ENCODE measurements at places on chromosomes 6 and 20. TPM values are rescaled to one million over a fixed set of nuclear protein-coding genes. Genes with fewer than 3 reads are reported as not detected.

DNA sequence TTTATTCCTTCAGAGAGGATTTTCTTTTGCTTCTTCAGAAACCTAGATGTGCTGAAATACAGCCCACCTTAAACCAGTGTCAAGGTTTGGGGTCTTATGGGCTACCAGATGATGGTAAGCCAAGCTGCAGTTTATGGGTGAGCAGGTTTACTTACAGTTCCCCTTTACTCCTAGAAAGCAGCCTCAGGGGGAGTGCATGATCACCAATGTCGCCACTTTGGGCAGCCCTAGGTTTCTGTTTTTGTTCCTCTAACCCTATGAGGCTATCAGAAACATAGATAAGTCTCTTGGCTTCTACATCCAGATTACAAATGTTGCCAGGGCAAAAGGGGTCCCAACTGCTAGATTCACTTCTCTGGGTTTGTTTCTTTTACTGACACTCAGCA, 67.2 kb downstream of the TRIM27 start:
- H3K4me3 ChIP-seq = no peak overlapping the region
- no peaks in the 10 kb centered on the region for H3K4me1 ChIP-seq
- H3K27ac ChIP-seq = no peak overlapping the region
- no peaks in the 10 kb centered on the region for H3K36me3 ChIP-seq
- H3K27me3 ChIP-seq = no peaks in the 10 kb centered on the region
- no peak for DNase-seq

The SSTR4 gene
- total RNA-seq = not detected

GRCh38 chr6:37491830-37492208, 7.9 kb downstream of the CCDC167 start:
- no peaks in the 10 kb centered on the region for H3K36me3 ChIP-seq
- H3K4me3 ChIP-seq = no peak overlapping the region
- H3K27me3 ChIP-seq = no peaks in the 10 kb centered on the region
- no peak for DNase-seq
- H3K27ac ChIP-seq = no peak overlapping the region
- H3K4me1 ChIP-seq = no peaks in the 10 kb centered on the region

DNA sequence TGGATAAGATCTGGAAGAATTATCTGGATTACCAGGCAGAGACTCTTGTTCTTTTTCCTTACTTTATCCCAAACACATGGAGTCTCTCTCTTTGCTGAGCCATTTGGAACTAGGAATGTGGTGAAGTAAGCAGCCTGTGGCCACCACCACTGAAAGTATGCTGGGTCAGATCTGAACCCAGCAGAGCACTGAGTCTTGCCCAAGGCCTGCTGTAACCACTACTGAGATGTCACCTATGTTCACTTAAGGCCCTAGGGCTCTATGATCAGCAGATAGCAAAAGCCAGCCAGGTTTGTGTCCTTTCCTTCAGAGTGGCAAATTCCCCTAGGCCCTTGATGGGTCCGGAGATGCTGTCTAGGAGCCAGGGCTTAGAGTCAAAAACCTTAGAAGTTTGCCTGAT, 103.3 kb upstream of the PLN start:
- H3K4me3 ChIP-seq = no peak overlapping the region
- no peak for DNase-seq
- no peaks in the 10 kb centered on the region for H3K27me3 ChIP-seq
- no peaks in the 10 kb centered on the region for H3K36me3 ChIP-seq

DNA sequence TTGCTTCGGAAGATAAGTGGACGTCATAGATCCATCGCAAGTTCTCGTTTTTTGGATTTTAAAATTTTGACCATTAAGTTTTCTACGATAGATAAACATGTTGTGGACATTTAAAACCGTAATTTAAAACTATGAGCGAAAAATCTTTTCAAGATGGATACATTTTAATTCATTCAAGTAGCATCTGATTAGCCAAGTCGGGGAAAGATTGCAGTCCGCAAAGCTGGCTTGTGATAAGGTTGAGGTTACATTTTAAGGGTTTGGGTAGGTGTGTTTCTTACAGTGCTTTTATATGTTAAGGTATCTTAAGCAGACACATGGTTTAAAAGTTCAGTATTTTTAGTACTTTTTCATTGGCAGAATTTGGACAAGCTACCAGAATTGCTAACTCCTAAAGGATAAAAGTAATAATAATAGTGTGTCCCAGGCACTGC, 1.2 kb downstream of the WTAP start:
- H3K27ac ChIP-seq = peak overlapping the region; percentile 99
- H3K36me3 ChIP-seq = no peaks in the 10 kb centered on the region
- no peak for DNase-seq
- peaks cover 18% of the 10 kb centered on the region for H3K4me1 ChIP-seq
- H3K27me3 ChIP-seq = no peaks in the 10 kb centered on the region
- no peak overlapping the region for H3K4me3 ChIP-seq

DNA sequence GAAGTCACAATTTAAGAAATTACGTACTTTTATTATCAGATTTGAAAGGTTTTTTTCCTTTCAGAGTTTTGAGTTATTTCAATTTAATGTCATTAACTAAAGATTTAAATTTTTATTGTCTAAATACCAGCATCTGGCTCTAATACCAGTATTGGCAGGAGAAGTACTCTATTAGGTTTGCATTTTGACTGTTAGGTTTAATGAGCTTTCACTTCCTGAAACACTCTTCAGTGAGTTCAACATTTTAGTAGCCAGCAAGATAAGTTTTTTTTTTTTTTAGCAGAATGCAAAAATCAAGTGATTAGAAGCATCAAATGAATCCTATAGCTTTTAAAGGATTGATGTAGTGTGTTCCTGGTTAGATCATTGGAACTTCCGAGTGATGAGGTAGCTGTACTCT, 34.0 kb upstream of the SCGN start:
- no peak for DNase-seq
- H3K36me3 ChIP-seq = no peaks in the 10 kb centered on the region
- H3K27ac ChIP-seq = no peak overlapping the region
- H3K4me1 ChIP-seq = no peaks in the 10 kb centered on the region

The HLA-DQB2 gene
- total RNA-seq = not detected

The JPH2 gene
- 1.2 TPM for total RNA-seq

DNA sequence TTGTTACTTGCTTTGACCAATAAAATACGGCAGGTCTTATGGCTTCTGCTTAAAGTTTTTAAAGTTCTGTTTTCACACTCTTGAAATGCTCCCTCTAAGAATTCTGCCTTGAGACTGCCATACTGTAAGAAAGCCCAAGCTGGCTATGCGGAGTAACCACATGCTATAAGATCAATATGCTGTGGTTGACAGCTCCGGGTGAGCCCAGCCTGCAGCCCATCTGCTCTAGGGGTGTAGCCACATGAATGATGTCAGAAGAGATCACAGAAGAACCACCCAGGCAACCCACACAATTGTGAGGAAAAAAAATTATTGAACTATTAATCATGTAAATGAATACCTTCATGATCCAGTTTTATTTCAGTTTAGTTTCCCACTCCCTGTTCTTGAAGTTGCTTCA, 26.1 kb upstream of the SH3BGRL2 start:
- no peak overlapping the region for H3K27ac ChIP-seq
- H3K27me3 ChIP-seq = no peaks in the 10 kb centered on the region
- peaks cover 10% of the 10 kb centered on the region for H3K4me1 ChIP-seq

The TMEM170B gene
- total RNA-seq = 8.3 TPM

DNA sequence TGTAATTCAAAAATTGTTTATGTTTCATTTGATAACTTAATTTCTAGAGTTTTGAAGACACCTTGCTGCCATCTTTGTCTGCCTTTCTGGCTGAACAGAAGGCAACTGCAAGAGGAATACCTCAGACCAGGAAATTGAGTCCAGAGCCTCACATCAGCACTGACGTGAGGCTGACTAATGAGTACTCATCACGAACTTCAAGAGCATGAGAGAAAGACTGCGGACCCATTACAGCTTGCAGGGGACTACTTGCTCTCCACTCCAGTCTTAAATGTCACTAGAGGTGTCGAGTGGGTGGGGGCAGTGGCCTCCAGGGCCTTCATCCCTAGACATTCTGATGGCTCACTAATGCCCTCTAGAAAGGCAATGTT, 109.5 kb upstream of the SSTR4 start:
- H3K27me3 ChIP-seq = no peaks in the 10 kb centered on the region
- no peaks in the 10 kb centered on the region for H3K36me3 ChIP-seq
- H3K4me3 ChIP-seq = no peak overlapping the region
- no peak for DNase-seq
- no peaks in the 10 kb centered on the region for H3K4me1 ChIP-seq
- no peak overlapping the region for H3K27ac ChIP-seq

GRCh38 chr6:142867355-142867801, 77.6 kb downstream of the HIVEP2 start:
- no peaks in the 10 kb centered on the region for H3K36me3 ChIP-seq
- H3K27ac ChIP-seq = peak overlapping the region; percentile 9
- H3K27me3 ChIP-seq = no peaks in the 10 kb centered on the region
- no peak for DNase-seq

The HLA-DQB1 gene
- total RNA-seq = 2.7 TPM

The PRL gene
- not detected for total RNA-seq

GRCh38 chr20:32089637-32090362, 19.7 kb upstream of the TM9SF4 start:
- H3K27ac ChIP-seq = no peak overlapping the region
- H3K4me1 ChIP-seq = no peaks in the 10 kb centered on the region
- no peak for DNase-seq
- H3K36me3 ChIP-seq = no peaks in the 10 kb centered on the region
- no peaks in the 10 kb centered on the region for H3K27me3 ChIP-seq

DNA sequence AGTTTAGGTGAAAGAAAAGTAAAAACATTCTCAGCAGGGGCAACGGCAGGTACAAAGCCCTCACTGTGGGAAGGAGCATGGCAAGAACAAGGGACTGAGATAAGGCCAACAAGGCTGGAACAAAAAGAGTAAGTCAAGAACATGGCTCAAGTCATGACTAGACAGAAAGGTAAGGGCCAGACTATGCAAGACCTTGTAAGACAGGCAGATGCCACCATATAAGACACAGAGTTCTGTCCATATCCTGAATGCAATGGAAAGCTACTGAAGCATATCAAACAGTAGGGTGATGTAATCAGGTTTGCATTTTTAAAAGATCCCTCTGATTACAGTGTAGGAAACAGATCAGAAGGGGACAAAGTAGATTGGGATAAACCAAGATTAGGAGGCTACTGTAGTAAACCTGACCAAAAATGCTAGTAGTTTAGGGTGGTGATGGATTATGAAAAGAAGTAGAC, 5.5 kb downstream of the REV3L start:
- H3K4me1 ChIP-seq = peaks cover 31% of the 10 kb centered on the region
- no peak overlapping the region for H3K27ac ChIP-seq
- H3K36me3 ChIP-seq = no peaks in the 10 kb centered on the region

The ATP6V1G2 gene
- 3.9 TPM for total RNA-seq

DNA sequence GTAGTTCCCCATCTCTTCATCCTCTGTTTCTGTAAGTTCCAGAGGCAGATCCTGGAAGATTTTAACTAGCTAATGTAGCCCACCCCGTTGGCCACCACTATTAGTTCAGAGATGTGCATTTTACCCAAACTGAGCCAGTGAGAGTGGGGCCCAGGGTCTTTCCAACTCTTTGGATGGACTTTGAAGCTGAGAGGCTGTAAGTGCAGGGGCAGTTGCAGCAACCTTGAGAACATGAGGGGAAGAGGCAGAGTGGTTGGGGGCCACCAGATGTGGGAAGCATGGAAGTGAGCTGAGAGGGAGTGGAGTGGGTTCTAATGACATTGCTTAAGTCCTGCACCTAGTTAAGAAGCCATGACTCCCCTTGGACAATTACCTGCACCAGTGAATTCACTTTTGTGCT, 72.2 kb downstream of the CDH26 start:
- no peaks in the 10 kb centered on the region for H3K36me3 ChIP-seq
- H3K4me1 ChIP-seq = no peaks in the 10 kb centered on the region
- no peaks in the 10 kb centered on the region for H3K27me3 ChIP-seq
- no peak for DNase-seq
- no peak overlapping the region for H3K27ac ChIP-seq

GRCh38 chr20:62267543-62267942, 29.2 kb downstream of the OSBPL2 start:
- no peak overlapping the region for H3K27ac ChIP-seq
- H3K27me3 ChIP-seq = no peaks in the 10 kb centered on the region
- H3K4me3 ChIP-seq = no peak overlapping the region
- no peaks in the 10 kb centered on the region for H3K4me1 ChIP-seq
- no peak for DNase-seq
- H3K36me3 ChIP-seq = peaks cover 25% of the 10 kb centered on the region

DNA sequence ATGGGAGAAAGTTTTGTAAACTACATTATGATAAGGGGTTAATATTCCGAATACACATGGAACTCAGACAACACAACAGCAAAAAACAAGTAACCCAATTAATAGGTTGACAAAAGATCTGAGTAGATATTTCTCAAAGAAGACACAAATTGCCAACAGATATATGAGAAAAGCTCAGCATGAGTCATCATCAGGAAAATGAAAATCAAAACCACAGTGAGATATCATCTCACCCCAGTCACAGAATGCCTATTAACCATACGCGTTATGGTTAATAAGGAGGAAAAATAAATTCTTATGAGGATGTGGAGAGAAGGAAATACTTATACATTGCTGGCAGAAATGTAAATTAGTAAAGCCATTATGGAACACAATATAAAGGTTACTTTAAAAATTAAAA, 695.0 kb downstream of the COL12A1 start:
- no peaks in the 10 kb centered on the region for H3K36me3 ChIP-seq
- H3K27me3 ChIP-seq = no peaks in the 10 kb centered on the region
- DNase-seq = no peak
- no peak overlapping the region for H3K4me3 ChIP-seq

DNA sequence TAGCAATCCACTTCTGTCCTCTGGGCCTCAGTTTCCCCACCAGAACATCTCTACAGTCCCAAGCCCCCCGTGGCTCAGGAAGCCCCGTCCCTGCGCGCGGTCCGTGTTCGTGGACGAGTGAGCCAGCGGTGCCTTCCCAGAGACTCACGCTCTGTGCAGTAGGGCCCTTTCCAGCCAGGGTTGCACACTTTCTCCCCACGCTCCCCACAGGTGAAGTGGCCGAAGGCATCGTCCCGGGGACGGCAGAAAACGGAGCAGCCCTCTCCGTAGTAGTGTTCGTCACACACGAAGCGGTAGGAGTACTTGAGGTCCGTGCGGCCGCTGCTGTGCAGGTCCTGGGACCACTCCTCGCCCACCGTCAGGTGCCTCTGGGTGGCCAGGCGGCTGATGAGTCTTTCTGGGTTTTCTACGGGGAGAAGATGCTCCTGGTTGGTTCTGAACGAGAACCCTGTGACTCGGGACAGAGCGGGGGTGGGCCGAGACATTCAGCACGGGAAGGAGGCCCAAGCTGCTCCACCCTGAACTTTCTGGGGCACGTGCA, 2.7 kb downstream of the DLL1 start:
- no peak overlapping the region for H3K4me3 ChIP-seq
- H3K27me3 ChIP-seq = peaks cover 8% of the 10 kb centered on the region
- no peak for DNase-seq
- H3K36me3 ChIP-seq = peaks cover 5% of the 10 kb centered on the region
- H3K4me1 ChIP-seq = peaks cover 24% of the 10 kb centered on the region
